ENCODE measurements at places on chromosomes 12 and 14. TPM values are rescaled to one million over a fixed set of nuclear protein-coding genes. Genes with fewer than 3 reads are reported as not detected.

INHBC gene
- not detected for total RNA-seq

CLMN gene
- total RNA-seq = 30.1 TPM

TCL1B gene
- total RNA-seq = not detected

CCDC38 gene
- total RNA-seq = not detected

TMEM132C gene
- total RNA-seq = 2.2 TPM

- no peak overlapping the region for H3K4me3 ChIP-seq
- DNase-seq = no peak
- H3K27ac ChIP-seq = no peak overlapping the region
- peaks cover 15% of the 10 kb centered on the region for H3K4me1 ChIP-seq
Observed at GRCh38 chr12:116303929-116304328, 26.4 kb upstream of the MED13L start.

- no peaks in the 10 kb centered on the region for H3K4me1 ChIP-seq
- H3K27me3 ChIP-seq = no peaks in the 10 kb centered on the region
- no peaks in the 10 kb centered on the region for H3K36me3 ChIP-seq
- no peak for DNase-seq
- no peak overlapping the region for H3K27ac ChIP-seq
Observed at GRCh38 chr12:58459191-58459590, 461.1 kb downstream of the LRIG3 start.

DNA sequence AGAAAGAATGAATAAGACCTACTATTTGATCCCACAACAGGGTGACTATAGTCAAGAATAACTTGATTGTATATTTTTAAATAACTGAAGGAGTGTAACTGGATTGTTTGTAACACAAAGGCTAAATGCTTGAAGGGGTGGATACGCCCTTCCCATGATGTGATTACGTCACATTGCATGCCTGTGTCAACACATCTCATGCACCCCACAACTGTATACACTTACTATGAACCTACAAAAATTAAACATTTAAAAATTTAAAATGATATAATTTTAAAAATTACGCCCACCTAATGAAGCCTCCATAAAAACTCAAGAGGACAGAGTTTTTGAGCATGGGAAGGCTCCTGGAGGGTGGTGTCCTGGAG, 94.5 kb downstream of the SCARB1 start:
- no peak overlapping the region for H3K27ac ChIP-seq
- no peak overlapping the region for H3K4me3 ChIP-seq
- DNase-seq = no peak
- peaks cover 6% of the 10 kb centered on the region for H3K27me3 ChIP-seq
- no peaks in the 10 kb centered on the region for H3K36me3 ChIP-seq
